HCT116 (cell line): ENCODE measurements at places on chromosomes 7 and 10. TPM values are rescaled to one million over a fixed set of nuclear protein-coding genes. Genes with fewer than 3 reads are reported as not detected.
A peak's percentile ranks its signal among the peaks of the same experiment; 100 is the strongest.

DNA sequence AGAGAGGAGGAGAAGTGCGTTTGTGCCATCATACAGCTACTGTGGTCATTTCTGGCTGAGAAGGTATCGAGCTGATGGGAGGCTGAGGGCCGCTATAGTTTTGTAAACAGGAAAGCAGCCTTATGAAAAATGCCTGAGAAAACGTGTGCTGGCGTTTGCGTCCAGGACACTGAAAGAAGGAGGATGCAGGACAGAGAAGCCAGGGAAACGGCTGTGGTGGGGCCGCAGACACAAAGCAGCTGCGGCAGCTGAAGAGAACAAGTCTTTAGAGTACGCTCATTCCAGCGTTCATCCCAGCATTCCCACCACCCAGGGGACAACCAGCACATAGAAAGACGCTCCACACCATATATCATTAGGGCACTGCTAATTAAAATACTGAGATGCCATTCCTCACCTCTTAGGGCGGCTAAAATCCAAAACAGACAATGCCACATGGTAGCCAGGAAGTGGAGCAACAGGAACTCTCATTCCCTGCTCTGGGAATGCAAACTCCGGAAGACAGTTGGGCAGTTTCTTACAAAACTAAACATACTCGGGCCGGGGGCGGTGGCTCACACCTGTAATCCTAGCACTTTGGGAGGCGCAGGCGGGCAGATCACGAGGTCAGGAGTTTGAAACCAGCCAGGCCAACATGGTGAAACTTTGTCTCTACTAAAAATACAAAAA lies 18.4 kb downstream of the GNA12 start:
- no peak for DNase-seq

DNA sequence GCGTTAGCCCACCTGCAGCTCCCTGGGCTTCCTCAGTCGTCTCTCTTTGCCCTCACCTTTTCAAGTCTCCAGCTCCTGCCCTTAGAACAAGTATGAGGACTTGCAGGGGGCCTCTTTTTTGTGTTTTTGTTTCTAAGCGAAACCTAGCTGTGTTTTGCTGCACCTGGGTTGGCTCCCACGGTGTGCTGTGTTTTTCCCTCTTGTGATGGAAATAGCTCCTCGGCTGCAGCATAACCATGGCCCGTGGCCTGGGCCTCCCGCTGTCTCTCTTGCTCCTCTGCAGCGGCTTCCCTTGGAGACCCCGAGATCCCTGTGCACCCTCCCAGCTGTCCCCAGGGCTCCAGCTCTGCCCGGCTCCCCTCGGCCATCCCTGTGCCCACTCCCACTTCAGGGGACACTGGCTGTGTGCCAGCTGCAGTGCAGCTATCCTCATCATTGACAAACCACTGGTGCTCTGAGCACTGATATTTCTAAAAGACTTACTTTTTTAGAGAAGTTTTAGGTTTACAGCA lies 75.6 kb upstream of the TCERG1L start:
- DNase-seq: no peak

GRCh38 chr10:652233-652632 lies 37.2 kb downstream of the DIP2C start:
- no peak for DNase-seq

GRCh38 chr7:145915679-145916078 lies 200.9 kb upstream of the CNTNAP2 start:
- no peak for DNase-seq

DNA sequence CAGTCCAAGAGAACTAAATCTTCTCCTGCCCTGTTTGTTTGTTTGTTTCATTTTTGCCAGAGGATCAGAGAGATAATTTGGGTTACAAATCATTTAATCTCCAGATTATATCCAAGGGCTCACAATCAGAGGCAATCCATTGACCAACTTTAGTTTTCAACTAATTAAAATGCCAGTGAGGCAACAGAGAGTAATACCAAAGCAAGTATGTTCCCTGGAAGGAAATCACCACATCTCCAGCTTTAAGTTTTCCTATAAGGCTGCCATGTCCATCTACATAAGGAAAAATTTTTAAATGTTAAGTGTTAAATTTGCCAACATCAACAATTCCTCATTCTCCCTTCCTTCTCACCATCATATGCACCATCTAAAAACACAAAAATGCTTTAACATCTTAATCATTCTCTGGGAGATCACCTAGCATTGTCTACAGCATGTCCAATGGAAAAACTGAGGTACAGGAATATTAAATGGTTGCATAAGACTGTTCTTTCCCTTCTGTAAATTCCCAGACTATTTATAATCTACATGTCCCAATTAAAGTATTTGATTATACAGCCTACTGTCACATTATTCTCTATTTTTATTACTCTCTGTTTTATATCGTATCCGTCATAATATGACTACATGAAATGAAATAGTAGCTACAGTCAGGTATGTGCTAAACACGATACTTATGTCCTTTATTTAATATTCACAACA lies 14.1 kb downstream of the USP54 start:
- no peak for DNase-seq

- no peak for DNase-seq
Observed at GRCh38 chr10:98364432-98365102, 50.4 kb downstream of the PYROXD2 start.

GRCh38 chr7:154903083-154903731 lies 99.7 kb downstream of the PAXIP1 start:
- no peak for DNase-seq

GRCh38 chr7:3033136-3033535 lies 10.5 kb downstream of the CARD11 start:
- DNase-seq: no peak

GRCh38 chr10:12184165-12184564 lies 11.5 kb downstream of the NUDT5 start:
- DNase-seq: no peak

- no peak for DNase-seq
Observed at GRCh38 chr7:23210506-23210905, 28.7 kb downstream of the NUP42 start.

DNA sequence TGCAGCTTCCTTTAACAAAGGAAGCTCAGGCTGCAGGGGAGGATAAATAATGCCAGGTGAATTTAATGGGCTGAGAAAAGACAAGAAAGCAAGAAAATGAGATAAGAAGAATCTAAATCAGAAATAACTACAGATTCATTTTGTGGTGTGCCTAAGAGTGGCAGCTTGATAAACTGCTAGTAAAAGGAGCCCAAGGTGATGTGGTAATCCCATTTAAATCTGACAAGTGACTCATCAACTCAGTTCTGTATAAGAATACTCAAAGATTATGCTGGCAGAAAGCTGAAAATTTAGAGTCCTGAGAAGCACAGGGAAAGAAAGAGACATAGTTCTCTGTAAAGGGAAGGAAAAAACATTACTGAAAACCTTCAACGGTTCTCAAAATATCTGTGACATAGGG lies 109.4 kb upstream of the PDE1C start:
- no peak for DNase-seq

DNA sequence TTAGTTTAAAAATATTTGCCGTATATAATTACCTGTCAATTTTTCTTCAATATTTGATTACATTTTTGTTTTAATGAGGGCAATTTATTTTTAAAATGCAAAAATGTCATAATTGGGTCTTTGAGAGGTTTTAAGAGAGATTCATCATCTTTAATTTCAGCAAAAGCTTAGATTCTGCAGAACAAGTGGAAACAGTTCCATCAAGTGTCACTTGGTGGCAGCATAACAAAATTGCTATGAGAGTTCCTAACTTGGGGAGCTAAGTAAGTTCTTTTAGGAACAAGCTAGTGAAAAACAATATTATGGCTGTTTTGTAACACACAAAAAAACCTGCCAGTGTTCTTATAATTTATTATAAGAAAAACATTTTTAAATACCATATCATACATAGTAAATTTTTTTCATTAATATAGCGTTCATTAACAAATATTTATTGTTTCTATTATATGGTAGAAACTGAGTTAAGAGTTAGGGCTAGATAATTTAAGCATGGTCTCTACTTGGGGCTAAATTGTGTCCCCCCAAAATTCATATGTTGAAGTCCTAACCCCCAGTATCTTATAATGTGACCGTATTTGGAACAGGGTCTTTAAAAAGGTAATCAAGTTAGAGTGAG lies 155.2 kb downstream of the MAGI2 start:
- DNase-seq: peak; percentile 28

DNA sequence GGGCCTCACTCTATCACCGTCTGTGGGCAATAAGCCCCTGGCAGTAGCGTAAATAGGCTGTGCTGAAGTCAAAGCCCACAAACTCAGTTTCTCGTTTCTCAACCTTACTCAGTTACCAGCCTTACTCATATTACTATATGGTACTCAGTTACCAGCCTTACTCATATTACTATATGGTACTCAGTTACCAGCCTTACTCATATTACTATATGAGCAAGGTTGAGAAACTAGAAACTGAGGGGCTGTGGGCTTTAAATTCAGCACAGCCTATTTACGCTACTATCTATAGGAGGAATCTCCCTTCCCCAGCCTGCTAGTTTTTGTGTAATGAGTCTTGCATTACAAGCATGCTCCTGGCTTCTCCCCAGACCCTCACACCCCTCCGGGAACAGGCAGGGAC lies 35.4 kb downstream of the CCDC3 start:
- DNase-seq: no peak

GRCh38 chr7:99984593-99984992 lies 8.8 kb upstream of the AZGP1 start:
- no peak for DNase-seq

GRCh38 chr7:76356823-76357222 lies 2.0 kb downstream of the YWHAG start:
- no peak for DNase-seq

DNA sequence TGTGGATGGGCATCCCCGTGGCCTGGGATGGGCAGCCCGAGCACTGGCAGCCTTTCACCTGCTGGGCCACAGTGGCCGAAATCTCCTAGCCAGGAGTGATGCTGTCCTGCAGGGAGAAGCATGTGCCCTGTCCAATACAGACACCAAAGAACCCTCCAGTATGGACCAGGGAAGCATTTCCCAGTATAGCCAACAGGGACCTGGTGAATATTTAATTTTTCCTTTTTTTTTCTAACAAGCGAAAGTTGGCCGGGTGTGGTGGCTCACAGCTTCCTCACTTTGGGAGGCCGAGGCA lies 11.0 kb downstream of the IMPDH1 start:
- no peak for DNase-seq

GRCh38 chr10:13311177-13311575 lies 11.3 kb upstream of the PHYH start:
- DNase-seq: no peak

GRCh38 chr7:73454424-73454823 lies 20.8 kb downstream of the FZD9 start:
- no peak for DNase-seq

GRCh38 chr7:107948645-107949442 lies 54.1 kb downstream of the LAMB1 start:
- peak; percentile 54 for DNase-seq

- DNase-seq: no peak
Observed at GRCh38 chr10:127364034-127364433, 167.6 kb upstream of the INSYN2A start.

- no peak for DNase-seq
Observed at GRCh38 chr7:17535776-17536175, 237.3 kb downstream of the AHR start.

Gene GIMAP5
- 0.57 TPM for total RNA-seq

Gene CDHR3
- total RNA-seq: 5.5 TPM

Gene PRTFDC1
- total RNA-seq: not detected

Gene AIFM2
- total RNA-seq: 20.0 TPM

Gene OIT3
- not detected for total RNA-seq

Gene SLC26A3
- total RNA-seq: 0.54 TPM

Gene HOXA4
- 2.0 TPM for total RNA-seq

Gene TMEM106B
- total RNA-seq: 33.1 TPM
